Activated CD4-positive, alpha-beta memory T cell treated with anti-CD3 and anti-CD28 coated beads for 36 hours (primary cell): ENCODE measurements at places on chromosomes 5 and 9.

- no peak for DNase-seq
Measured at GRCh38 chr9:135582966-135583687, 21.6 kb downstream of the PAEP start.

- no peak for DNase-seq
Measured at GRCh38 chr5:149265597-149265996, 6.1 kb upstream of the AFAP1L1 start.

DNA sequence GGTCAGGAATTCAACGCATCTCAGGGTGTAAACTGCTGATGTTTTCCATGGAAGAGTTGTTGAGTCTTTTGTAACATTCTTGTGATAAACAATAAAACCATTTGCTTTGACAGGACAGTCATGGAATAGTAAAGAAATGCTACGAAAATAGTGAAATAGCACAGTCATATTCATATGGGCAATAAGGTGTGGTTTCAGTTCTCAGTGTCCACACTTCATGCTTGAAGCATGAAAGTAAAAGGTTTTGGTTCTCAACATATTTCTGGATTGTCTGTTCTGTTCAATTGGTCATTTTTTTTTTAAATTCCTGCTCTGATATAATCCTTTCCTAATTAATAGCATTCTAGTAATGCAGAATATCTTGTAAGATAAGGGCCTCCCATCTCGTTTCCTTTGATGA is 467.6 kb upstream of the ZNF608 start:
- no peak for DNase-seq

DNA sequence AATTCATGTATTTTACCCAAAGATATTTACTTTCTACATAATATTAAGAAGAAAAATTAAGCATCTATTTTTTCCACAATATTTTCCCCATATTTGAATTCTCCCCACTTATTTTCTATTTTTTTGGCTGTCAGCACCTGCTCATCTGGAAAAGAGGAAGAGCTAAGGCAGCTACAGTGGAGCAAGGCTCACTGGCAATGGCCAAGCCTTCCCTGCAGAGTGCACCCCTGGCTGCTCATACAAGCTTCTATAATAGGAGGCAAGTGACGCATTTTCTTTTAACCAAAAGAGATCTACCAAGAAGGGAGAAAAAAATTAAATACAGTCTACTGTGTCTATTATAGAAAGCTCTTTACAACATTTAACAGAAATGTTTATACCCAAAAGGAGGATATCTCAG is 72.5 kb downstream of the AUH start:
- DNase-seq, result no peak

- no peak for DNase-seq
Measured at GRCh38 chr5:128799945-128800344, 165.3 kb upstream of the SLC27A6 start.

DNA sequence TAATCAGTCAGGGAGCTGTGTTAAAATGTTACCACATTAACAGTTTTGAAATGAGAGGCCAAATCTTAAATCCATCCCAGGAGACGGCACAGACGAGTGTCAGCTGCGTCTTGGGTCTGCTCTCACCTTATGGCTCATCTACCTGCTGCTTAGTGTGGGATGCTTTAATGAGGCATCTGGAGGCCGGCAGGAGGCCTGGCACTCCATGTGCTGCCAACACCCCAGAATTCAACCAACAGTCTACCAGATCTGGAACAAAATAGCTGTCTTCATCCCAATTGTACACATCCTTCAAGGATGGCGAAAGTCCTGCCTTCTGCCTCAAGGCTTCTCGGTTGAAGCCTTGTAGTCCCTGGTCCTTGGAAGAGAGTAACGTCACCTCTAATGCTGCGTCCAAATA is 12.0 kb downstream of the PRKACG start:
- DNase-seq, result no peak

DNA sequence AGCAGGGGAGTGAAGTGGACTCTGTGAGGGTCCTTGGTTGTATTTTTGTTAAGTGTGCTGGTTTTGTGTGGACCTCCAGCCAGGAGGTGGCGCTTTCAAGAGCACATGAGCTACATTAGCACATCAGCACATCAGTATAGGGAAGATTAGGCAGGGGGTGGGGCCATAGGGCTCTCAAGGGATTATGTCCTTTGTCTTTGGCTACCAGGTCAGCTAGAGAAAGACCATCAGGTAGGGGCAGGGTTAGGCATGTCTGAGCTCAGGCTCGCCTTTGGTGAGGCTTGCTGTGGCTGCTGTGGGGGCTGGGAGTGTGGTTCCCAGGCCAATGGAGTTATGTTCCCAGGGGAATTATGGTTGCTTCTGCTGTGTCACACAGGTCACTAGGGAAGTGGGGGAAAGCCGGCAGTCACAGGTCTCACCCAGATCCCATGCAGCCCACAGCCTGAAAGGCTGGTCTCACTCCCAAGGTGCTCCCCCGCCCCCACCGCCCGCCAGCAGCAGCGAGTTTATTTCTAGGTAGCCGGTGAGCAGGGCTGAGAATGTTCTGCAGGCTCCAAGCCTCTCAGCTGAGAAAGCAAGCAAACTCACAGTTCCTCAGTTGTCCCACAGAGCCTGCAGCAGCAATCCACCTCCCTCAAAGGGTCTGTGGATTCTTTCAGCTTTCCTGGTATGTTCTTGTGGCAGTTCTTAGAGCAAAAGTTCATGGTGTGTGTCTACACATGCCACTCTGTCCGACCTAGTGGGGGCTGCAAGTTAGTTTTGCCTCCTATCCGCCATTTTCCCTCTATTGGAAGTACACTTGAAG is 13.7 kb downstream of the OR1J1 start:
- peak; percentile 33 for DNase-seq
